Putamen (tissue), 1 donor: ENCODE measurements at places on chromosomes 4 and X.

DNA sequence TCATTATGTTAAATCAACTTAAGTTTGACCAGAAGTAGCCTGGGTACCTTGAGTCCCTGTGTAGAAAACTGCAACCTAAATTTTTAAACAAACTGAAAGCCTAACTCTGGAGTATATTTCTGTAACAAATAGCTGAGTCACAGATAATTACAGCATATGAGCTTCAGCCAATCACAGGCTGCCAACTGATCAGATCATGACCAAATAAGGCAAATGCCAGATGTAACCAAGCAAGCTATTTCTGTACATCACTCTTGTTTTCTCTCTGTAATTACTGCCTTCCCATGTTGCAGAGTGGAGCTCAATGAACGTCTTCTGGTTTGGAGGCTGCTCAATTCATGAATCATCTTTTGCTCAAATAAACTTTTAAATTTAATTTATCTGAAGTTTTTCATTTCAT is 980.9 kb upstream of the DIAPH2 start:
- no peak for DNase-seq

- no peak for DNase-seq
These were observed 5.3 kb upstream of the TRMT2B start for GRCh38 chrX:101057093-101057714.

GRCh38 chrX:119573840-119574393 is 446 bp upstream of the UBE2A start:
- no peak for DNase-seq

- DNase-seq = peak; percentile 12
These were observed 14.6 kb upstream of the SLC25A4 start for GRCh38 chr4:185128272-185129119.

DNA sequence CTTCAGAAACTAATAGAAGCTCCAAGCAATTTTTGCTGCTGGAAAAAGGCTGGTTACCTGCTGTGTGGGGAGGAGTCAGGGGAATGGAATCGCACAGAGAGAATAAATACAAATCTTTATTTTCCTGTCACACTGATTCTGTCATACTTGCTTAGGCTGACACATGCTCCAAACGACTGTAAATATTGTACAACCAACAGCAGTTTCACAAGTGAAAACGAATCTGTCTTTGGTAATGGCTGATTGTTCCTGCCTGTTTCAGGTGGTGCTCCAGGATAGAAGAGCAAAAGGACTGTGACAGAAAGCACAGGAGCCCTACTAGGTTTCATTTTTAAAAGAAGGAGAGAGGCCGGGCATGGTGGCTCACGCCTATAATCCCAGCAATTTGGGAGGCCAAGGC is 125.5 kb upstream of the DCLK2 start:
- DNase-seq = no peak

- DNase-seq = no peak
These were observed 113.1 kb downstream of the RAB28 start for GRCh38 chr4:13371048-13371447.

- DNase-seq = no peak
These were observed 770.1 kb upstream of the GALNTL6 start for GRCh38 chr4:171042989-171043524.
